ENCODE measurements at places on chromosomes 1 and 21. TPM values are rescaled to one million over a fixed set of nuclear protein-coding genes. Genes with fewer than 3 reads are reported as not detected.

Gene CHIA
- total RNA-seq: not detected

Gene SARS1
- total RNA-seq: 398 TPM

Gene EBNA1BP2
- 155 TPM for total RNA-seq

Gene ST6GALNAC5
- 2.0 TPM for total RNA-seq

Gene PRR9
- total RNA-seq: not detected

Gene PROK1
- not detected for total RNA-seq

Gene MYOM3
- total RNA-seq: not detected

Gene HES5
- not detected for total RNA-seq

Gene KISS1
- total RNA-seq: not detected

Gene MFSD2A
- 4.6 TPM for total RNA-seq

Gene ITGB2
- not detected for total RNA-seq

Gene SLC44A3
- total RNA-seq: 0.18 TPM

Gene LRRC71
- total RNA-seq: not detected

Gene NASP
- 54.8 TPM for total RNA-seq

Gene ITPKB
- total RNA-seq: 1.2 TPM

Gene PLA2G2F
- not detected for total RNA-seq

Gene NES
- total RNA-seq: 50.5 TPM

Gene SERINC2
- total RNA-seq: 54.5 TPM

Gene TGFB2
- 2.3 TPM for total RNA-seq

Gene POU3F1
- total RNA-seq: not detected

Gene TFAP2E
- total RNA-seq: not detected

Gene ADAMTSL4
- 13.8 TPM for total RNA-seq

Gene TRIM58
- total RNA-seq: 0.29 TPM

Gene MIXL1
- total RNA-seq: not detected

Gene ELF3
- not detected for total RNA-seq

Gene TSSK3
- not detected for total RNA-seq

Gene TNFRSF14
- 25.9 TPM for total RNA-seq

Gene CLCNKA
- not detected for total RNA-seq

Gene RAVER2
- 5.8 TPM for total RNA-seq

Gene KCNA2
- total RNA-seq: not detected

Gene GJA4
- total RNA-seq: not detected

Gene PRKAA2
- total RNA-seq: 0.53 TPM

Gene GBP6
- total RNA-seq: not detected

Gene CELSR2
- total RNA-seq: 0.29 TPM

Gene ZSWIM5
- total RNA-seq: 0.29 TPM

Gene LPAR3
- total RNA-seq: 3.7 TPM

Gene ZMPSTE24
- total RNA-seq: 52.1 TPM

Gene OR2L8
- total RNA-seq: not detected

Gene DPT
- total RNA-seq: not detected

Gene IBA57
- total RNA-seq: 2.3 TPM

Gene PPIH
- 48.6 TPM for total RNA-seq

Gene LCK
- not detected for total RNA-seq

Gene KRTAP21-2
- total RNA-seq: not detected

Gene PKN2
- 19.7 TPM for total RNA-seq

Gene CR1L
- not detected for total RNA-seq

Gene ZC3H12A
- total RNA-seq: 18.1 TPM

Gene TAS1R1
- not detected for total RNA-seq

Gene HES3
- total RNA-seq: not detected

Gene AADACL3
- total RNA-seq: not detected

Measured in myometrial cell (primary cell).